AG04449 (cell line): ENCODE measurements at places on chromosomes 5 and 9.

- no peak for DNase-seq
These were observed 720 bp downstream of the TUSC1 start for GRCh38 chr9:25677301-25678146.

DNA sequence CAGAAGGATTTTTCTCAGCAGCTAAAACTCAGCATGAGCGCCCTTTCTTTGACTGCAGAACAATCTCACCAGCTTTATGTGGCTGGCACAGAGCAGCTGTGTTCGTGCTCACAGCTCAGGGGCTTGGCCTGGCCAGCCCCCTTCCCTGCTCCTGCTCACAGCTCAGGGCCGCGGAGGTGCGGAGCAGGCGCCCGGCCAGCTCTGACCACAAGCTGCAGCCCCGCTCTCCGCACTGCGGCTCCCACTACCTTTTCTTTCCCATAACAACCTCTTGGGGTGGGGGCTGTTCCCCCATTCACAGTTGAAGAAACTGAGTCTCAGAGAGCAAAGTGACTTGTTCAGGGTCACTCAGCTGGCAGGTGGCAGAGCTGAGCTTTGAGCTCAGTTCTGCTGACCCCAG, 34.0 kb upstream of the PHYKPL start:
- no peak for DNase-seq

DNA sequence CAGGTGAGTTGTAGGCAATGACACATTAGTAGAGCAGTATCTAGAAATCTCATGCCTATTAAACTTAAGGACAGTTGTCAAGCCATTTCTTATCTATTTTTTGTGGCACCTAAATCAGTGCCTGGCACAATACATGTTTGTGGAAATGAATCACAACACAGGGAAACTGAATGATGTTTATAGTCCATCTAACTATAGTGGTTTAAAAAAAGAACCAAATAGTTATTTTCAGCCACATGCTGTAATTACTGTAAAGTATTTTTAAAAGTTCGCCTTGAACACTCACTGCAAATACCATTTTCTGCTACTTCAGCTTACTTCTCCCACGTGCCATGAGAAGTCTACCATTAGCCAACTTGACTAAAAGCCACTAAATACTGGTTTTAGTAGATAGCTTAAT, 21.9 kb downstream of the FNBP1 start:
- no peak for DNase-seq

GRCh38 chr5:144915452-144915851, 744.8 kb downstream of the KCTD16 start:
- no peak for DNase-seq

- DNase-seq, result no peak
These were observed 35.0 kb downstream of the PRRT1B start for GRCh38 chr9:131580358-131580757.

GRCh38 chr5:17400724-17401469, 97.1 kb upstream of the TAF11L2 start:
- no peak for DNase-seq

- DNase-seq, result no peak
These were observed 2.2 kb downstream of the GBGT1 start for GRCh38 chr9:133161547-133161950.

GRCh38 chr9:133794016-133794760, 56.0 kb upstream of the SARDH start:
- no peak for DNase-seq

GRCh38 chr9:36030871-36031270, 5.8 kb upstream of the RECK start:
- no peak for DNase-seq

- no peak for DNase-seq
These were observed 7.2 kb downstream of the ENTPD8 start for GRCh38 chr9:137433916-137434431.

DNA sequence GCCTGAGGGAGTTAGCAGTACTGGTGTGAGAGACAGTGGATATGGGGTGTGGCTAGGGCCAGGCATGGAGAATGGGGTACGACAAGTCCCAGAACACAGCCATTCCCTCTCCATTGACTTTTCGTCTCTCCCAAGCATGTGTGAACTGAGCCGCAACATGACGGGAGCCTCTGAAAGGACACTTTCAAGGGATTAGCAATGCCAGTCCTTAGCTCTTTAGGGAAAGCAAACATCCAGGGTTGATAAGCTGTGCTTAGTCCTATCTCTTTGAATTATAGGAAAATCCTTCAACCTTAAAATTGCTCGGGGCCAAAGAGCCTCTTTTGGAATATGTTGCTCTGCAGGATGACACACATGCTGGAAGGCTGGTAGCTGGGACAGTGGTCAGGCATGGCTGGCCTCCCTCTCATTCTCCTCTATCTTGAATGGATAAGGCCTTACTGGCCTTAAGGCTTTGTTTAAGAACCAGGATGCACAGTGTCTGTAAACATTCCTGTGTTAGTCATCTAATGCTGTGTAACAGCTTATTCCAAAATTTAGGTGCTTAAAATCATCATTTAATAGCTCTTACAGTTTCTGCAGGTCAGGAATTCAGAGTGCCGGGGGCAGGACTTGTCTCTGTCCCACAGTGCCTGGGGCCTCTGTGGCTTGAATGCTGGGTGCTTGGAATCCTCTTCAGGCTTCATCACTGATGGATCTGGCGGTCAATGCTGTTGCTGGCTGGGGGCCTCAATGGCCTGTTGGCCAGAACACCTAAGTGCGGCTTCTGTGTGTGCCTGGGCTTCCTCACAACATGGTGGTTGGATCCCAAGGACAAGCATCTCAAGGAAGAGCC, 95.3 kb downstream of the PTTG1 start:
- DNase-seq, result no peak

DNA sequence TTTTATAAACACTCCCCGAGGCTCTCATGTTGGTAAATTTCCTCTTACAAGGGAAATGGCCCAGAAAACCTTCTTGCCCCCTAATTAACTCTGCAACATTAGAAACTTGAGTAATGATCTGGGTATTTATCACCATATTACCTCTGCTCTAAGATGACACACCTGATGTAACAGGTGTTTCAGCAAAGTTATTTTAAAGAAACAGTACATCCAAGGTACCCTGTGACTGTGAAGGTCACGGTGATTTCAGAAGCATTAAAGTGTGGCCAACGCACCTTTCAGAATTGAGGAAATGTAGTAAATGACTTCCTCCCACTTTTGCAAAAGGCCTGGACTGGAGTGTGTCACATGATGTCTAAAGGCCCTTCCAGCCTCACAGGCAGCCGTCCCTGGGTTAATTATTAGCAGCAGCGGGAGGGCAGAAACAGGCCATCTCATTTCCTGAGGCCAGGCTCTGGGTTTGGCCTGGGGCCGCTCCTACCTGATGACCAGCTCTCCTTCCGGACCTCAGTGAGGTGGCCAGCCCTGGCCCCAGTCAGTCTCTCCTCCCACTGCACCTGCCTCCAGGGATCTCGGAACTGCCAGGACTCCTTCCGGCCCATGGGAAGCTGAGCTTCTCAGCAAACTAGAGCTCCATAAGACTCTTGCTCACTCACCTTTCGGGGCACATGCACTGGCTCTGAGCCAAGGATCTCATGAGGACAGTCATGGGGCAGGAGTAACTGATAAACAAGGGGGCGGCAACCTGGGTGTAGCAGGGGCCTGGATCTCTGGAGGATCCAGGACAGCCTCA, 20.7 kb downstream of the PTPN3 start:
- DNase-seq, result no peak

- no peak for DNase-seq
These were observed 91.0 kb upstream of the ALDH1B1 start for GRCh38 chr9:38301376-38302106.
